ENCODE measurements at places on chromosomes 12 and 14.

- DNase-seq: no peak
Observed at GRCh38 chr12:59282999-59283398, 312.8 kb upstream of the SLC16A7 start.

- DNase-seq: no peak
Observed at GRCh38 chr12:6608592-6609281, 1.6 kb upstream of the CHD4 start.

DNA sequence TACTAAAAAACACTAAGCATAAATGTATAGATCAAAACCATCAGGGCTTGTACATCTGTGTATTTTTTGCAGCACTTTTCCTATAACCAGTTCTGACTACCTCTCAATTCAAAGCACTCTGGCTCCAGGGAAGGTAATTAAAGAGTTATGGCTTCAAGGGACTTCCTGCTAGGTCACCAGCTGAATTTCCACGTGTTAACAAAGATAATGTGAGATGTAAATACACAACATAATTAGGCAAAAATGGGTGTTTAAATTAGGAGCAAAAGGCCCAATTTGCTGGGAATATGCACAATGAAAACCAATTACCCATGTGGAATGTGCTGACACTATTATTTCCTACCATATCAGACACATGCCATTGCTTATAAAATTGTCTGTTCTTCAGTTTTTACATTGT, 513.4 kb upstream of the FLRT2 start:
- no peak for DNase-seq

- DNase-seq: no peak
Observed at GRCh38 chr12:132476421-132476820, 13.5 kb upstream of the FBRSL1 start.

DNA sequence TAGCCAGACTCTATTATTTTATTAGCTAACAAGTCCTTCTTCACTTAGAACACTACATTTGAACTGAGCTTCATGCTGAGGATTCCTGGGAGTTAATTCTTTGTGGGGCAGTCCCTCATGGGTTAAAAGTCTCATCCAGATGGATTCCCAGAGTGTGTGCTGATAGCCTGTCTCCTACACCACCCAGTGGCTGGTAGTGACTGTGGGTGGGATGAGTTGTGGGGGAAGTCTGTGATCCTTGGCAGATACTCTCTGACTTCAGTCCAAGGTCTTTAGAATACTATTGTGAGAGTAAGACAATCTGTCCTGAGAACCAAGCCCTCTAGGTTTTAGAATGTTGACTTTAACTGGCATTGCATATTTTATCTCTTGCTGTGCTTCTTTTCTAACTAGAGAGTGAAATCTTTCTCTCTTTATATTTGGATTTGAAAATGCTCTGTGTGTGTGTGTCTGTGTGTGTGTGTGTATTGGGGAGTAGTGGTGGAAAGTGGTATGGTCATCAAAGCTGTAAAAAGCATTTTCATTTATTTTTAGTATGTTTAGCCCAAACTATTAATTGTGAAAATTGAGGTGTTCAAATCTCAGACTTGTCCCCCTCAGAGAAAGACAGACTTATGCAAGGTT, 37.3 kb downstream of the AKAP6 start:
- DNase-seq: no peak

DNA sequence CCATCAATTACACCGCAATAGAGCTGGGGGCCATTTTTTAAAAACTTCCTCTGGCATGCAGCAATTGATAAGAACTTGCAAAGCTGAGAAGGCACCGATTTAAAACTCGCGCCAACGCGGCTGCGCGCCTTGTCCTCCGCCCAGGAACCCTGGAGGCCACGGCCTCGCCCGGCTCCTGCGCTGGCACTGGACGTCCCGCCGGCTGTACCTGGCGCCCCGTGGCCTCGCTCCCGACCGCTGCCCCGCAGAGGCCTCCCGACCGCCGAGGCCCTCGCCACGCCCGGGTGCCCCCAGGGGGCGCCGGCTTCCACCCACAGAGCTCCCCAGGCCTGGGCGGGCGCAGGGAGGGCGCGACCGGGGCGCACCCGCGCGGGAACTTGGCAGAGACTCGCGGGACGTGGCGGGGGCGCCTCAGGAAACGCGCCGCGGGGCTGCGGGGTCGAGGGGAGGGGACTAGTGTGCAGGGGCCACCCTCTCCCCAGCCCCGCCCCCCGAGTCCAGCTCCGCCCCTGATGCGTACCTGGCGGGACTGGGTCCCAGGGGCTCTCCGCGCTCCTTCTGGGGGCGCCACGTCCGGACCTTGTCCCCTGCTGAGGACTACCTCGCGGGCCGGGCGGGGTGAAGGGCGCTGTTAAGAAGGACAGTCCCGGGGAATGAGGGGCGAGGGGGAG, 65.7 kb downstream of the TNFAIP2 start:
- no peak for DNase-seq

DNA sequence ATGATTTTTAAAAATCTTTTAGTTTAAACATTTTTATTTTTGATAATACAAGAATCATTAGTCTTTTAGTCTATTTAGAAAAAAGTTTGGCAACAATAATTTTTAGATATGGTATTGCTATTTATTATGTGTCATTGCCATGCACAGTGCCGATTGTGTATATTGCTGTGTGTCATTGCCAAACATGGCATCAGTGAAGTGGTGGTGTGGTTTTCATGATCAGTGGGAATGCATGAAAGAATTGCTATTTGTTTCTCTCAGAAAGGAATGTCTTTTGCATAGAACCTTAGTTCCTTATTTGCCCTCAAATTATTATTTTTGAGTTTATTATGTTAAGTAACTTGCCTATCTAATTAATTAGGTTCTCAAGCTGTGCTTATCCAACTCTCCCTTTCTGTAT, 397.5 kb upstream of the PDE3A start:
- no peak for DNase-seq

GRCh38 chr12:31819427-31819826, 90.6 kb upstream of the AMN1 start:
- DNase-seq: no peak

- no peak for DNase-seq
Observed at GRCh38 chr14:91205459-91205858, 39.0 kb downstream of the GPR68 start.

DNA sequence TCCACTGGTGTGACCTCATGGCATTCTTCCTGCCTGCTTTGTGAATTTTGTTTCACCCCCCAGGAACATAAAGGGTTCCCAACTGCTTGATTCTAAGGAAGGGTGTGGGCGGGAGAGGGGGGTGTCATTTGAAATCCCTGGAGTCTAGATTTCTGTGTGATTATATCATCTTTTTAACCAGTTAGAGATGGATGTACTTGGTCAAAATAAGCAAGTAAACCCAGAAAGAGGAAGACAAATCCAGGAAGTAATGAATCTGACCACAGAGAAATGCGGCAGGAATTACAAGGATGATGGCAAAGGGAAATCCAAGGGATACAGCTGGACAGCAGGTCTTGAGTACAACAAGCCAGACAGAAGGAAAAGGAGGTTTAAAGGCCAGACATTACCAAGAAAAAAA, 38.9 kb downstream of the DMAC2L start:
- no peak for DNase-seq

Measured in left forelimb (tissue), 1 donor.